ENCODE measurements at places on chromosomes 3 and 15.

DNA sequence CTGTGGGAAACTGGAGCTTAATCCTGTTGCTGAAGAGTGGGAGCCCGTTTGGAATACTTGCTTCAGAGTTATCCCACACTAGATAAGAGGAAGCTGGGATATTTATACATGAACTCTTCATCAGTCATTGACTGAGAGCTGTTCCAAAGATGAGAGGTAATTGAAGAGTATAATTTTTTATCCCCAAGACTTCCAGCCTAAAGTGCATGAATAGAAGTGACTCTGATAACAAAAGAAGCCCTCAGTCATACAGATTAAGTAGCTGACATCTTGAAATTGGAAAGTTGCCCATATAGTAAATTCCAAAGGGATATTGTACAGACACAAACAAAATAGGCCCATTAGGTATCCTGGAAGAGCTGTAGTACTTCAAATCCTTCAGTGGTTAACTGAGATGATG lies 268.0 kb downstream of the EPHA3 start:
- DNase-seq: no peak

DNA sequence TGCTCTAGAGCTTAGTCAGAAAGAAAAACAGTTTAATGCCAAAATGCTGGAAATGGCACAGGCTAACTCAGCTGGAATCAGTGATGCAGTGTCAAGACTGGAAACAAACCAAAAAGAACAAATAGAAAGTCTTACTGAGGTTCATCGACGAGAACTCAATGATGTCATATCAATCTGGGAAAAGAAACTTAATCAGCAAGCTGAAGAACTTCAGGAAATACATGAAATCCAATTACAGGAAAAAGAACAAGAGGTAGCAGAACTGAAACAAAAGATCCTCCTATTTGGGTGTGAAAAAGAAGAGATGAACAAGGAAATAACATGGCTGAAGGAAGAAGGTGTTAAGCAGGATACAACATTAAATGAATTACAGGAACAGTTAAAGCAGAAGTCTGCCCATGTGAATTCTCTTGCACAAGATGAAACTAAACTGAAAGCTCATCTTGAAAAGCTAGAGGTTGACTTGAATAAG lies 150.5 kb upstream of the LRRFIP2 start:
- no peak for DNase-seq

DNA sequence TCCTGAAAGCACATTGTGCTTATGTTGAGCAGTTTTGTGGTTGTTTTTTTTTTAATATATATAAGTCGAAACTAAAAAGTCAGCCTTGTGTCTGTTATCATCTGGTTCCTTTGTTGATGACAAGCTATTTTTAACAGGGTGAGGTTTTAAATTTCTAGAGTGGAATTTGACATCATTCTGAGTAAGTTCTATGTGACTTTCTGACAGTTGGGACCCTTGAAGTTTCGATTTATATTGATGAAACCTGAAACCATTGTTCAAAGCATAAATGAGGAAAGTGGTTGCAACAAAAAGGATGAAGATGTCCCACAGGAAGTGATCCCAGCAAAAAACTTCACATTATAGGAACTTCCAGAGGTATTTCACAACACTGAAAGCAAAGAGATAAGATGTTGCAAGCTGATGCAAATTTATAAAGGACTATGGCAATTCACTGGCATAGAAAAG lies 94.0 kb downstream of the CYP19A1 start:
- DNase-seq: no peak

DNA sequence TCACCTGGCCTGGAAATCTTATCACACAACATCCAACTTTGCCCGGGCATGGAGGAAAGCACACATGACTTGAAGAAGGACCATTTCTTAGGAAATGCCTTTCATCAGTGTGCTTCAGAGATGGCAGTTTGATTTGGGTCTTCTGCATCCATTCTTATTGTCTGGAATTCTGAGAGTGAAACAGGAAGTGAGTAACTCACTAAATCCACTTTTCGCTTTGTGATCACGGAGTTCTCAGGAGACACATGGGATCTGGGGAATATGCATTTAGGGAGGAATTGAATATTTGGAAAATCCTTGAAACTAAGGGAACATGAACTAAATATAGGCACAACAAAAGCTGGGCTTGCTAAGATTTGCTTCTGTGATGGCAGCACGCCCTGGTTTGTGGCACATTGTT lies 212.5 kb upstream of the FEZF2 start:
- DNase-seq: no peak

DNA sequence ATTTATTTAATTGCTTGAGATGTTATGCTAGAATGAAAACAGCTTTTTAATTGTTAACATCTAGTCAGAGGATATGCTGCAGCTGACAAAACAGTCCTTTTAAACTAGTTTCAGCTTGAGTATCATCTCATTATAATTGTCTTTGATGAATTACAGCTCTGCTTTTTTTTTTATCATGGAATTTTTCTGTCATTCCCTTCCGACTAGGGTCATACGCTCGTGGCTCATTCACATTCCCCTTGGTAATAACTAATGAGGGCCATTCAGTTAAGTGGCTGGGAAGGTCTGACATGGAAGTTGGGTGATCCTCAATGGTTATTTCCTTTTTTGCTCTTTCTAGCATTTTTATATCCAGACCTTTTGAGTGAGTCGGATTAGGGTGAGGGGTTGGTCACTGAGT lies 77.0 kb downstream of the PGPEP1L start:
- no peak for DNase-seq

- DNase-seq: no peak
These were observed 50.3 kb downstream of the APBA2 start for GRCh38 chr15:28936081-28936480.

- peak; percentile 59 for DNase-seq
These were observed at the start of gene FYTTD1 for GRCh38 chr3:197749601-197750395. Gene FYTTD1 (plus strand): TSS chr3:197749883. CDS start chr3:197749972, 89 bp downstream.

GRCh38 chr3:189967254-189967865 lies 153.3 kb downstream of the P3H2 start:
- no peak for DNase-seq

DNA sequence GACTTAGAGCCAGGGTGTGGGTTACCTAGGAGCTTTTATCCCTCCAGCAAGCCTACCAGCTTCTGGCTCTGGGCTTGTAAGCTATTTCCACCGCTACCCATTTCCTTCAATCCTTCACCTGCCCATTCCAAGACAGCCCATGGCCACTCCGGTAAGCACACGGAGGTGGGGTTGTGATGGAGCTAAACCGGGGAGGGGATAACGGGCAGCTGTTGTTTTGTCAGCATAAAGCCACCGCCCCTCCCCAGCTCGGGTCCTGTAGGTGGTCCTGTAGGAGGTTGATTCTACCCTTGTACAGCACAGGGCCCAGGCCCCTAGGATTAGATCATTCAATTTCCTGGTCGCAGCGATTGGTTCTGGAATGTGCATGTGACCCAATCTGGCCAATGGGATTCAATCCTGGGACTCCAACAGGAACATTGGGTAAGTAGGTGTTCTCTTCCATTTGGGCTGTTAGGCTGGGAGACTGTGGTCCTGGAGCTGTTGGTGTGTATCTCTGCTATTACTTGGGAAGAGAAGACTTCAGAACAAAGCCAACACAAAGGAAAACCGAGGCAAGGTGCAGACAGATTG lies 150.6 kb downstream of the RAB11A start:
- no peak for DNase-seq

DNA sequence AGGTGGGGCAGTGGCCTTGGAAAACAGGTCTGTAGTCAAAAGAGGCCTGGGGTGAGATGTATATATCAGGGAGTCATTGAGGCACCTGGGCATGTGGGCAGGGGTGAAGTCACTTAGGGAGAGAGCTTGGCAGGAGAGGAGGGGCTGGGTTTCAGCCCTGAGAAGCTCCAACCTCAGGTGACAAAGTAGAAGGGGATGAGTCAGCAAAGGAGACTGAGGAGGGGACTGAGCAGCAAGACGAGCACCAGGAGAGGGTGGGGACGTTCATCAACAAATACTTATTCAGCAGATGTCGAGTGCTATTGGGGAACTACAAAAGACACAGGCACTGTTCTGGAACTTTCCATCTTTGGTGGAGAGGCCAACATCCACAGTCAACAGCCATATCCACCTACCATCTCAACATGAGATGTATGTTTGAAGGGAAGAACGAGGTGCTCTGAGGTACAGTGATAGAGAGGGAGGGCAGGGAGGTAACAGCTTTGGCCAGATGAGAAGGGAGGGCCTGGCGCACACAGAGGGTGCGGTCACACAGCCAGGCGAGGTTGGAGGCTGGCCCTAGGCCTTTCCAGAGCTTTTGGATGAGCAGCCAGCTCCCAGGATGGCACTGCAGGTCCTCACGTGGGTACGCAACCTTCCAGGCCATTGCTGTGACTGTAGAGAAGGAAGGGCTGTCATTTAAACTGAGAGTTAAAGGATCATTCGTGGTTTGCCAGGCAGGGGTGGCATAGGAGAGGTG lies 45.7 kb downstream of the GLDN start:
- no peak for DNase-seq

DNA sequence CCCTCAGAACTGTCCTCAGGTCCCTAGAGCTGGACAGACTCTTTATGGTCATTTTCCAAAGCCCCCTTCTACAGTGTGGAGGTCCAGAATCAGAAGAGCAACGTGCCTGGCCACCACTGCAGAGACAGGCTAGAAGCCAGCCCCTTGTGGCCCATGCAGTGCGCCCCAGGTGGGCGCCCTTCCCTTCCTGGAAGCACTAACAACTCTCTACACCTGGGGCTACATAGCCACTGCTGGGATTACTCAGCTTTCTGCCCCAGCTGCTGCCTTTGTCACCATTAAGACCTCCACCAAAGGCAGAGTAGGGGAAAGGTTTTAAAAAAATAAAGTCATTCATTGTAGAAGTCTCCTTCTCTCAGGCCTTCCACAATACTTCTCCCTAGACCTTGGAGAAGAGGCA lies 2.3 kb downstream of the RASGRP1 start:
- DNase-seq: no peak

- no peak for DNase-seq
These were observed 4.8 kb upstream of the CCR5 start for GRCh38 chr3:46365737-46366524.

DNA sequence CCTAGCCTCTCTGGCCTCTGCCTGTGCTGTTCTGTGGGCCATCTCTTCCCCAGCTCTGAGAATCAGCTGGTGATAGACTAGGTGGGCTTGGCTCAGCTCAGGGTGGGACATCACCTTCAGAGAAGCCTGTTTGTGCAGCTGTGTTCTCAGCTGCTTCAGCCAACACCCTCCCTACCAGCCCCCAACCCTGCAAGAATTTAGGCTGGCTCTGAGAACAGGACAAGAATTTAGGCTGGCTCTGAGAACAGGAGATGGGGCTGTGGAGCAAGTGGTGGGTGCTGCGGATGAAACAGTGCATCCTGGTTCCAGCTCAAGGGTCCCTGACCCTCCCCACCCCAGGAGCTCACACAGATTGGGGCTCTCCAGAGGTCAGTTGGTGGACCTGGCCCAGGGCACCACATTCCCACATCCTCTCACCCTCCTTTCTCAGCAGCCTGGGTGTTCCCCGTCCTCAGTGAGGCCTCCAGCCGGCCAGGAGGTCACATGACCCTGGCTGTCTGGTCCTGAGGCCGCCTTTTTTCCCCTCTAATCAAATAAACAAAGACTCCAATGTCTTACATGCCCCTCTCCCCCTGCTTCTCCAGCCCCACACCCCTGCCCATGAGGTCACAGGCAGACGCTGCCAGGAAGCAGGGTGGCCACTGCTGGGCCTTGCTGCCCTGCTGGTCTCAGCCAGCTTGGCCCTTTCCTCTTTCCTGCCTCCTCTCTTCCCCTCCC lies 14.9 kb downstream of the PLEKHO2 start:
- DNase-seq: no peak

DNA sequence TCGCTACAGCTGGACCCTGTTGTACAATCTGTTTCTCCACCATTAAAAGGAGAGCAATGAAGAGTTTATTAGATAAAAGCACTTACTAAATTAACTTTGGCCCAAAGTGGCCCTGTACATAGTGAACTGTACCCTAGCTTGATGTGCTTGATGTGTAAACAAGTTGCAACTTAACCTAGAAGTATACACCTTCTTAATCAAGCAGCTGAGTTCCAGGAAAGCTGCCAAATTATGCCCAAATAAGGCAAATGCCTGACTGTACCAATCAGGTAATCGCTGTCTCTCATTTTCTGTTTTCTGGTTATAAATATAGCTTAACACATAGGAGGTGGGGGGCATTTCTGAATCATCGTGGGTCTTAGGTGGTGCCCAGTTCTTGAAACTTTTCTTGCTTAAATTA lies 704.8 kb upstream of the CBLB start:
- DNase-seq: no peak

All from stimulated activated CD4-positive, alpha-beta T cell treated with anti-CD3 and anti-CD28 coated beads, Interleukin-12 subunit alpha, Interleukin-12 subunit beta, amount 100 ng/mL, for 48 hours (primary cell).